ENCODE measurements at places on chromosomes 4 and X.

- no peak for DNase-seq
Measured at GRCh38 chrX:115906276-115906675, 264.3 kb upstream of the AGTR2 start.

DNA sequence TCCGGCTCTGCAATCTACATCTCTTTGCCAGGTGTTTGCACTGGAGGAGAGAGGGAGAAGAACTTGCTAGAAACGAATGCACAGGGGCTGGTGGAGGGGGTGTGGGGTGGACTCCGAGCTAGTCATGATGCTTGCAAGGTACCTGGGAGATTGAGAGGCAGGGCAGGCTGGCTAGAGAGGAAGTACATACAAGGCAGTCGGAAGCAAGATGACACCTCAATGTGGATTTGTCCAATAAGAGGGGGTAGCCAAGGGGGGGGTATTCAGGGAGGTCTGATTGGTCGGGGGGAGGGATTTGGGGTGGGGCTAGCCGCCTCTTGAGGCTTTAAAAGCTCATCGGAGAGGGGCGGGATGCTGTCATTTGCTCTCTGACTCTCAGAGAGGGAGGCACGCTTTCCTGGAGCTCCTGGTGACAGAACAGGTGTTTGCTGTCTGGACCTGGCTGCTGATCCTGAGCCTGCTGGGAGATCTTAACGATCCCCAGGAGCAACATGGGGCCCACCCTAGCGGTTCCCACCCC, at the start of gene GPR50:
Gene GPR50, plus strand, starts transcription at position 354 of the 520 bp plus-strand sequence. Its CDS starts 138 bp downstream, at position 492.
- DNase-seq = no peak

GRCh38 chrX:21963731-21964405, 23.4 kb downstream of the SMS start:
- DNase-seq = no peak

- no peak for DNase-seq
Measured at GRCh38 chr4:144711700-144712456, 65.9 kb downstream of the HHIP start.

DNA sequence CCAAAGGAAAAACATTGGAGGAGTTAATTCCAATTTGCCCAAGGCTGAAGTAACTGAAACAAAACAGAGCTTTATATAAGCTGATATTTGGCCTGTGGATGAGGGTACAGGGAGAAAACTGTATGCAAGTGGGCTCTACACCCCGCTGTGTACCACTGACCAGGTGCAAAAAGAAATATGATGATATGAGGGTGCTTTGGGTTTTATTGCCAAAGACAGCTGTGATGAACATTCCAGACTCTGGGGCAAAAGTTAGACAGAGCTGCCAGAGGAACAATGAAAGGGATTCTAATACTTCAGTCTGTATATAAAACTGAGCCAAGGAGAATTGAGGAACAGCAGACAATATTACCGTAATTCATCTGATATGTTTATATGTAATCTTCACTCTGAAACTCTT, 117.4 kb downstream of the MID1 start:
- DNase-seq = no peak

DNA sequence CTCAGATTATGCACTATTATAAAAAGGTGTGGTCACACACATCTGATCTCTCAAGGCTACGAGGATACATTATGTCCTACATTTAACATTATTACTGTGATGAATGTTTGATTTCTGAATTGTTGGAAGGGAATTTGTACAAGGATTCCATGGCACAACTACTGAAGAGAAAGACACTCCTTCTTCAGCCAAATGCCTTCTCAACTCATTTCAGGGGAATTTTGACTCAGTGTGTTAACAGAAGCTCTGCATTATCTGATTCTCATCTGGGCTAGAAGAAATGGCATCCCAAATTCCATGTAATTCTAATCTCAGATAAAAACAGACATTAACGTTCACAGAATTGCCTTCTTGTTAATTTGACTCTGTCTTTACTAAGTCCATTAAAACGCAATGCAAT, 477.7 kb downstream of the PDGFC start:
- DNase-seq = no peak

GRCh38 chrX:36867143-36867542, 141.0 kb upstream of the FAM47C start:
- peak; percentile 5 for DNase-seq

GRCh38 chr4:67587156-67587555, 28.6 kb downstream of the STAP1 start:
- no peak for DNase-seq

GRCh38 chrX:16666541-16666940, 16.6 kb downstream of the S100G start:
- no peak for DNase-seq

DNA sequence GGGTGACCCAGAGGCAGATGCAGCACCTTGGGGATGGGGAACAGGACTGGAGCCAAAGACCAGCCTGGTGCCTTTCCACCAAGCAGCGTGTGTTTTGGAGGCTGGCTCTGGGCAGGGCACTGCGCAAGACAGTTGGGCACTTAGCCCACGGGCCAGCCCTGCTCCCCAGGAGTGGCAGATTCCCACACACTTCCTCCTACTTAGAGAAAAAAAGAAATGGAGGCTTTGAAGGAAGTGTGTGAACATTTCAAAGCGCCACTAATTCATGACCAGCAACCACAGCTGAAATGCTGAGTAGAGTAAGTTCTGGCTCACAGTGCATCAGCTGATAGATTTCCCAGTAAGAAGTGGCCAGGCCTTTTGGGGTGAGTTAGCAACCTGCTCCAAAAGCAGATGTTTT, 54.9 kb upstream of the LGI2 start:
- no peak for DNase-seq

DNA sequence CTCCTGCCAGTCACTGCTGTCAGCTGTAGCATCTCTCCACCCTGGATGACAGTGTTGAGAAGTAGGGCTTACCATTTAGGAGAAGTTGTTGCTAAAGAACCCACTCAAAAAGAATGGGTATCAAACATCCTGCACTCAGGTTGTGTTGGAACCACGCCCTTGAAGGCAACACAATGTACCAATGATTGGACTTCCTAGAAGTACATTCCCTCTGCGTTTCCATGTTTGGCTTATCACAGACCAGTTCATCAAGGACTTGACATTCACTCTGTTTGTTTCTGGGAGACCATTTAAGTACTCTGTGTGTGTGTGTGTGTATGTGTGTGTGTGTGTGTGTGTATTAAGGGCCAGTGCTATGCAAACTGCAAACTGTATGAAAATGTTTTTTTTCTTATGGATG, 200.6 kb upstream of the GATB start:
- no peak for DNase-seq

DNA sequence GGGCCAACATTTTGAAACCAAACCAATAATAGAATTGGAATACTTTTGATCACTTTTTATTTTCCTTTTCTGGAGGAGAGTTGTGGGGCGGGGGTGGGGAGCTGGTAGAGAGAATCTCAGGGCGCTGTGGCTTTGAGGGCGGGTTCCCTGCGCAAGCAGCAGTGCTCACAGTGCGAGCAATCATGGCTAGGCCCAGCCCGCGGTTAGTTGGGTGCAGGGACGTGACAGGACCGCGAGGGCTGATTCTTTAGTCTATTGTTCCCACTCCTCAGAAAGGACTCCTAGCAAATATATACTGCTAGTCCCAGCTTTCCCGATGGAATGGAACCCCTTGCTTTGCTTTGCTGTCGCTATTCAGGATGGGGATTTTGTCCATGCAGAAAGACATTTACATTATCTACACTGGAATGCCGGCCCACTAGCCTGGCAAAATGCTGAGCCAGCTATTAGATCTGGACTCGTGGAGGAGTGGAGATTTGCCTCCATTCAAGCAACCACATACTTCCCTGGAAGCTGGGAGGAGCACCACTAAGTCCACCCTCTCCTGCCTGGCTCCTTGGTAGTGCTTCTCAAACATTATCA, 23.9 kb upstream of the APLN start:
- DNase-seq = no peak

DNA sequence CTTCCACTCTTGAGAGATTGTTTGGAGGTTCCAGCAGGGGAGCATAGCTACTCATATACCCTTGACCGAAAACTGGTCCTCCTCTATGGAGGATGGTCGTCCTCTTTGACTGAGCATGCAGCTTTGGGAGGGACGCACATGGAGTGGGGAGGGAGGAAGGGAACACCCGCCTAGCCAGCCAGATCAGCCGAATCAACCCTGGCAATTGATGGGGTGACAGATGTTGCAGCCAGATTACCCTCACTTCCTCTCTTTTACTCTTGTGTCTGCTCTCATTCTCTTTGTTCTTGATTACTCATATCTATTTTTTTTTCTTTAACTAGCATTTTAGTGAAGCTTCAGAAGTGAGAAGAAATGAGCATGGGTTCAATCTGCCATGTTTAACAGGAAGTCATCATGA, 19.6 kb downstream of the MGST2 start:
- DNase-seq = no peak

DNA sequence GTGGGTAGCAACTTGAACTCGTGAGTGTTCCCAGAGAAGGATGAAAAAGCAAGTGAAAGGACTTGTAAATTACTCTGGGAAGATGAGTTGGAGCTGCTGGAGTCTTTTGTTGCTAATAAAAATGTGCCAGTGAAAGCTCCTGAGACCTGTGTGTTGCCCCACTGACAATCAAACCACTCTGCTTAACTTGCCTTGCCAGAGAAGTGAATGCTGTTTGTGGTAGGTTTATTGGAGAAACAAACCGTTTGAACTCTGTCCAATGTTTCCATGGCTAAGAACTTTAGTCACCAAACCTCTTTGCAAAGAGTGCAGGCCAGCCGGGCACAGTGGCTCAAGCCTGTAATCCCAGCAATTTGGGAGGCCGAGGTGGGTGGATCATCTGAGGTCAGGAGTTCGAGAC, 586.9 kb downstream of the PCDH7 start:
- no peak for DNase-seq

DNA sequence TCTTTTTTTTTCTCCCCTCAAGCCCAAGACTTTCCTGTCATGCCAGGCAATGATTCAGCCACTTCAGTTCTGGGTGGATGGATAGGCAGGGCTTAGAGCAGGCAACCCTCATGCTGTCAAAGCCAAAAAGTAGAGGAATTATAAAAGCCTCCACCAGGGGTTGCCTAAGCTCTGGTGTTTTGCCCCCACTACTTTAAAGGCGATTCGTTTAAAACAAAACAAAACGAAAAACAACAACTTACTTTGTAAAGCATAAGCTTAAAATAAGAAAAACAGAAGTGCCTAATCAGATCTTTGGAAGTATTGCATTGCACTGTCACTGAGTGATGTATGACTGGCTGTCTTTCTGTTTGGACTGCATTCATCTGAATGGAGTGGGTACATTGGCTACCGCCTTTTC, 5.3 kb upstream of the IDS start:
- no peak for DNase-seq

GRCh38 chr4:159201168-159201567, 98.3 kb downstream of the RAPGEF2 start:
- DNase-seq = no peak

DNA sequence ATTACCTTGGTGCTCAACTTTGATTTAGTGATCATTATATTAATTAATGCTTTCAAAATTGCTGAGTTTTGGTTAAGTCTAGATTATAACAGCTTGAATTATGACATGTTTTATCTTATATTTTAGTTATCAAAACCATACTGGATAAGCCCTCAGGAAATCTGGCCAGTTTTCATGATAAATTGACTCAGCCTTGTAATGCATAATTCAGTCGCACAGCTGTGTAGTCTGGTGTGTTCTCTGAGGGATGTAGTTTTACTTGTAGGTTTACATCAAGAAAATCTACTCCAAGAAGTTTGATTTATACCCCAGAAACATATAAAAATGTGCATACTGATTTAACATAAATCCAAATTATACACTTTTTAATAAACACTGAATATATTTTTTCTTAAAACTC, 477.5 kb downstream of the SPRY1 start:
- DNase-seq = peak; percentile 17

DNA sequence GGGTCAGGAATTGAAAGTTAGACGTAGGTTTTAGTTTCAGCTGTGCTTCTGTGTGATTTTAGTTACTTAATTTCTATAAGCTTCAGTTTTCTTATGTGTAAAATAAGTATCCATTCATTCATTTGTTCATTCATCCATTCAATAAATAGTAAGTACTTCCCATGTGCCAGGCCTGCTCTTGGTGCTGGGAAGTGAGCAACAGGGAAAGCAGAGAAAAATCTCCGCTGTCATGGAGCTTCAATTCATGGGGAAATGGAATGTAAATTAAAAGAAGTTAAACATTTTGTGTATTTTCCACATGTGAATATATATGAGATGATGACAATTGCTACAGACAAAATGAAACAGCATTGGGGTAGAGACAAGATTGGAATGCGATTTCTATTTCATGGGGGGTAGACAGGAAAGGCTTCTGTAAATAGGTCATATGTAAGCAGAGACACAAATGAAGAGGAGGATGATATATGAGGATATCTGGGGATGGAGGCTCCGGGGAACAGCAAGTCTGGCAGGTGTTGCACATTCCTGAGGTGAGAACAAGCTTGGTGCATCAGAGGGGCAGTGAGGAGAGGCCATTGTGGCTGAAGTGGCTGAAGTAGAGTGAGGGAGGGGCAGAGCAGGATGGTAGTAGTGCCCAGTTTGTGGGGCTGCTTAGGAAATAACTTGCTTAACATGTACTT, 66.2 kb downstream of the FHIP1A start:
- no peak for DNase-seq

GRCh38 chrX:140440876-140441275, 64.0 kb downstream of the SOX3 start:
- DNase-seq = no peak

- DNase-seq = no peak
Measured at GRCh38 chrX:73581002-73581628, 18.1 kb downstream of the CHIC1 start.

- peak; percentile 70 for DNase-seq
Measured at GRCh38 chrX:48972220-48973164, 848 bp upstream of the KCND1 start.

DNA sequence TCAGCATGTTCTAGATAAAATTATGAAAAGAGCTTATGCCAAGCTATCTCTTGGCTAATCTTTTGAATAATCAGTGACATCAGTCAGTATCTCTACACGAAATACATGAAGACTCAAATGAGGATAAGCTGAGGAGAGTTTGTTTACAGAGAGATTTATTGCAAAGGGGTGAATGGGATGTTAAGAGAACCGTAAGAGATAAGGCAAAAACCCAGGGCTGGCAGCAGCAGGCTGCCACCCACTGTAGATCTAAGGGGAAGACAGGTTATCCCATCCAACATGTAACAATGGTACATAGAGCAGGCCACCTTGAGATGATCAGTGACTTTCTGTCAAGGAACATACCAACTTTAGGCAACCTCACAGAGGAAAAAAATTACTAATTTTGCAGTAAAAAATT, 432.1 kb upstream of the NR3C2 start:
- DNase-seq = no peak

- no peak for DNase-seq
Measured at GRCh38 chr4:29151584-29151983, 1568.6 kb upstream of the PCDH7 start.

- DNase-seq = no peak
Measured at GRCh38 chr4:184448821-184449220, 25.5 kb downstream of the IRF2 start.
